ENCODE measurements at places on chromosomes 16 and 17. TPM values are rescaled to one million over a fixed set of nuclear protein-coding genes. Genes with fewer than 3 reads are reported as not detected.

Gene CORO1A
- 56.2 TPM for polyA plus RNA-seq

Gene SLC52A1
- polyA plus RNA-seq: 0.24 TPM

Gene RTN4RL1
- 1.9 TPM for polyA plus RNA-seq

Gene CTRB2
- 0.88 TPM for polyA plus RNA-seq

Gene KARS1
- 70.0 TPM for polyA plus RNA-seq

Gene MARVELD3
- polyA plus RNA-seq: 0.16 TPM

Gene SCIMP
- 4.5 TPM for polyA plus RNA-seq

Gene PIRT
- 0.10 TPM for polyA plus RNA-seq

Gene PMFBP1
- 0.15 TPM for polyA plus RNA-seq

Measured in adrenal gland (tissue), 19 donors.